ENCODE measurements at places on chromosomes 3 and 15. TPM values are rescaled to one million over a fixed set of nuclear protein-coding genes. Genes with fewer than 3 reads are reported as not detected.

DNA sequence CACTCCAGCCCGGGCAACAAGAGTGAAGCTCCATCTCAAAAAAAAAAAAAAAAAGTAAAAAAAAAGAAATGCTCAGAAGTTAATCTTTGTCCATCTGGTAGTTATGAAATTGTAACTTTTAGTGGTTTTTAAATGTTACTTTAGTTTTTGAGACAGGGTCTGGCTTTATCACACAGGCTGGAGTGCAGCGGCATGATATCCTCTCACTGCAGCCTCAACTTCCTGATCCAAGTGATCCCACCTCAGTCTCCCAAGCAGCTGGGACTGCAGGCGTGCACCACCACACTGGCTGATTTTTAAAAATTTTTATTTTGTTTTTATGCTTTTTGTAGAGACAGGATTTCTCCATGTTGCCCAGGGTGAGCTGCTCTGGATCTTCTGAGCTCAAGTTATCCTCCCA is 1.3 kb downstream of the RNU5B-1 start:
- H3K4me3 ChIP-seq: no peak overlapping the region
- H3K4me1 ChIP-seq: peaks cover 1% of the 10 kb centered on the region
- no peak for DNase-seq
- H3K27me3 ChIP-seq: no peaks in the 10 kb centered on the region
- no peak overlapping the region for H3K27ac ChIP-seq

DNA sequence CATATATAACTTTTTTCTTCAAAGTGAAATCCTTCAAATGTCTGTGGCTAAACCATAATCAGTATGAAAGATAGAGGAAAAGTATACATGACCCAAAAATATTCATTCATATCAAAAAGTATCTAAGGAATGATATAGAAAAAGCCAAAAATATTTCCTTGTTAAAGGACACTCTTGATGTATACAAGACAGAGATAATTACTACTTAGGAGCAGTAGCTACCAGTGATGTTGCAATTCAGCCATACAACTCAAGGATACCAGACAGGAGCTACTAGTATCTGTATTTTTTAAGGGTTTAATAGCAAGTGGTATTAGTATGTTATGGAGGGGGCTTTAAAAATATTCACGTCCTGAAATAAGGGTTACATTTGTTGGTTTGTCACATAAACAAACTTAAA is 37.0 kb downstream of the FBXL22 start:
- no peaks in the 10 kb centered on the region for H3K4me1 ChIP-seq
- H3K4me3 ChIP-seq: no peak overlapping the region
- no peaks in the 10 kb centered on the region for H3K27me3 ChIP-seq
- H3K27ac ChIP-seq: no peak overlapping the region
- no peaks in the 10 kb centered on the region for H3K36me3 ChIP-seq
- no peak for DNase-seq

GRCh38 chr3:95210878-95211277 is 1148.0 kb downstream of the NSUN3 start:
- H3K27ac ChIP-seq: no peak overlapping the region
- no peak overlapping the region for H3K4me3 ChIP-seq
- DNase-seq: no peak
- H3K36me3 ChIP-seq: no peaks in the 10 kb centered on the region
- H3K4me1 ChIP-seq: no peaks in the 10 kb centered on the region

DNA sequence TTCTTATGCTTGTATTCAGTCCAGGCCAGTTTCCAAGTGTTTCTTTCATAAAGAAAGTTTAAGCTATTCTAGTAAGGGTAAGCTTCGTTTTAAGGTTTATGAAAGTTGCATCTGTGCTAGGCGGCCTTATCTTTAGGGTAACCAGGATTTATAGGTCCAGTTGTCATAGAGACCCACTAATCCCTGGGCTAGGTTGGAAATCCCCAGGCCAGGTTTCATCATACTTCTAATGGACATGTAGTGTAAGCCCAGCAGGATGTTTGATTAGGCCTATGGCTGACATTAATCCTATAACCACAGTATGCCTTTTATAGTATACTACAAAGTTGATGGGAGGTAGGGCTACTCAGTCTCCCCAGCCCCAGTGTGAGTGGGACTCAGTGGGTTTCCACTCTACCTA is 312.4 kb downstream of the CACNA2D3 start:
- no peaks in the 10 kb centered on the region for H3K27me3 ChIP-seq
- no peaks in the 10 kb centered on the region for H3K4me1 ChIP-seq
- H3K36me3 ChIP-seq: no peaks in the 10 kb centered on the region
- no peak for DNase-seq

- no peak overlapping the region for H3K27ac ChIP-seq
- no peak overlapping the region for H3K4me3 ChIP-seq
- no peaks in the 10 kb centered on the region for H3K27me3 ChIP-seq
- no peaks in the 10 kb centered on the region for H3K36me3 ChIP-seq
- no peak for DNase-seq
These were observed 42.9 kb upstream of the MITF start for GRCh38 chr3:69696367-69696766.

- DNase-seq: no peak
- H3K27me3 ChIP-seq: no peaks in the 10 kb centered on the region
- H3K4me1 ChIP-seq: no peaks in the 10 kb centered on the region
- no peak overlapping the region for H3K27ac ChIP-seq
- no peak overlapping the region for H3K4me3 ChIP-seq
- no peaks in the 10 kb centered on the region for H3K36me3 ChIP-seq
These were observed 803 bp upstream of the B3GNT5 start for GRCh38 chr3:183252118-183252782.

DNA sequence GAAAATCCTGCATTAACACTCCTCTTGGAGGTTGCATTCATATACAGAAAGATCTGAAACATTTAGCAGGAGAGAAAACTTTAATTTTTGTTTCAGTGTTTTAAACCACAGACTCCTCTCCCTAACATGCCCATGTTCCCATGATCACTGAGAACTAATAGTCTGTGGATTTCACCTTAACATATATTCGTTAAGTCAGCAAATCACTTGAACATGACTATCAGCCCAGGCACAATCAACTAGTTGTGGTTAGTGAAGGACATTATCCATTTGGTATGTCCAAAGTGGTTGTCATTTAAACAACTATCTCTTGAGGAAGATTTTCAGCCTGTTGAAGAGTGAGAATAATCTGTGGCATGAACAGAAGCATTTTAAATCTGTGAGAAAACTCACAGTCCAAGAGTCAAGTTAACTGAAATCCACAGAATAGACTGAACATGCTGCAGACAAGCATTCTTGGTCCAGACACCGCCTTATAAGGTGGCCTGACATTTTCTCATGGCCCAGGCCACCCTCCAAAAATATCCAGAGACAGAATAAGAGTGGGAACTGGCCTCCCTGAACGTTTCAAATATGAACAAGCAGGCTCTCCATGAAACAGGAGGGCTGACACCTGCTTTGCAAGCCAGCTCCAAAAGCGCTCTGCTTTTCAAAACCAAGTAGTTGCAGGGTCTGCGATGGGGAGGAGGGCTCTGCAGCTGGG is 39.9 kb upstream of the ADCY5 start:
- no peak overlapping the region for H3K4me3 ChIP-seq
- no peaks in the 10 kb centered on the region for H3K27me3 ChIP-seq
- DNase-seq: no peak
- no peaks in the 10 kb centered on the region for H3K36me3 ChIP-seq
- H3K27ac ChIP-seq: no peak overlapping the region

DNA sequence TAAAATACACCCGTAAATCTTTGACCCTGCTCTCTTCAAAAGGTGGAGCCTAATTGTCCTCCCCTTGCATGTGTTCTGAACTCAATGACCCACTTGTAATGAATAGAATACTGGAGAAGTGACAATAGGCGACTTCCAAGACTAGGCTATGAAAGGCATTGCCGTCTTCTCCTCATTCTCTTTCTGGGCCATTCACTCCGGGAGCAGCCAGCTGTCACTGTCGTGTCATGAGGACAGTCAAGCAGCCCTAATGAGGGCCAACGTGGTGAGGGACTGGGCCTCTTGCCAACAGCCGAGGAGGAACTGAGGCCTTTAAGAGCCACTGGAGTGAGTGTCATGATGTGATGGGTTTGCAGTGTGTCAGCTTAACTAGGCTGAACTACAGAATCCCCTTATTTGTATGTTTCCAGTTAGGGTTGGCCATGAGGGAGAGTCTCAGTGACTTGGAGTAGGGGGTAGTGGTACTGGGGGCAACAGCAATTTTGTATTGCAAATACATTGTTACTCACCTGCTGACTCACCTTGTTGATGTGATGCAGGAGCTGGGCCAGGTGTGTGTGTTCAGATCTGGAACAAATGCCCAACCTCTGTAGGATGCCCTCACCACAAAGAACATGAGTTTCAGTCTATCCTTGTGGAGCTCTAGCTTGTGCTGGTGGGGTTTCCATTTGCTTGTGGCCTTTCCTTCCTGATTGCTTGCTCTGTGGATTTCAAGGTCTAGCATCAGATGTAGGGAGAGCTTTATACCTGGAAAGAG is 188.5 kb upstream of the PROK2 start:
- H3K4me1 ChIP-seq: no peaks in the 10 kb centered on the region
- no peaks in the 10 kb centered on the region for H3K36me3 ChIP-seq
- no peak overlapping the region for H3K4me3 ChIP-seq
- DNase-seq: no peak
- no peaks in the 10 kb centered on the region for H3K27me3 ChIP-seq

DNA sequence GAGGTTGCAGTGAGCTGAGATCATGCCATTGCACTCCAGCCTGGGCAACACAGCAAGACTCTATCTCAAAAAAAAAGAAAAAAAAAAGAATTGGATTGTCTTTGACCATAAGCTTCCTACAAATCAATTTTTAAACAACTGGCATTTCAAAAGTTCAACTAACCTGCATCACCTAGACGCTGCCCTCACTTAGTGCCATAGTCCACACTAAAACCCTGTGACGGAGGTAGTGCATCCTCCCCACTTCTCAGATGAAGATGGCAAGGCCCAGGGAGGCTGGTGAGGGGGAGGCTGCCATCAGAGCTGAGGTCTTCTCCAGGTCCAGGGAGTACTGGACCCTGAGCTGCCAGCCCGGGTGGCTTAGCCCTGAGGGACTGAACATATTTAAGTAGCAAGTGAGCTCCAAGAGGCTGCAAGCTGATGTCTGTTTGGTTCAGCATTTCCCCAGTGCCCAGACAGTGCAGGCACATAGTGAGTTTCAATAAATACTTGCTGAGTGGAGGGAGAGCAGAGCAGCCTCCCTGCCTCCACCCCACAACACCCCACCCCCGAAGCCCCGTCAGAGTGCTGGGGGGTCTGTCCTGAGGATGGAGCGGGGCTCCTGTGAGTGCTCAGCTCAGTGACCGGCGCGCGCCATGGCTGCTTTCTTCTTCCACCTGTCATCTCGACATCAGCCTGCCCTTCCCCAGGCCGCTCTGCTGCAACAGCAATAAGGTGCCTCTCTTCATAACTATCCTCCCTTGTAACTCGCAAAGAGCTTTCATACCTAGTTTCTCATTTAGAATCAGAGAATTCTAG is 52.8 kb downstream of the MGLL start:
- no peaks in the 10 kb centered on the region for H3K4me1 ChIP-seq
- H3K4me3 ChIP-seq: no peak overlapping the region
- H3K27me3 ChIP-seq: no peaks in the 10 kb centered on the region
- H3K36me3 ChIP-seq: no peaks in the 10 kb centered on the region

GRCh38 chr3:149299938-149300801 is 33.3 kb downstream of the TM4SF18 start:
- H3K4me1 ChIP-seq: peaks cover 1% of the 10 kb centered on the region
- no peak overlapping the region for H3K27ac ChIP-seq
- no peaks in the 10 kb centered on the region for H3K36me3 ChIP-seq
- H3K4me3 ChIP-seq: no peak overlapping the region

DNA sequence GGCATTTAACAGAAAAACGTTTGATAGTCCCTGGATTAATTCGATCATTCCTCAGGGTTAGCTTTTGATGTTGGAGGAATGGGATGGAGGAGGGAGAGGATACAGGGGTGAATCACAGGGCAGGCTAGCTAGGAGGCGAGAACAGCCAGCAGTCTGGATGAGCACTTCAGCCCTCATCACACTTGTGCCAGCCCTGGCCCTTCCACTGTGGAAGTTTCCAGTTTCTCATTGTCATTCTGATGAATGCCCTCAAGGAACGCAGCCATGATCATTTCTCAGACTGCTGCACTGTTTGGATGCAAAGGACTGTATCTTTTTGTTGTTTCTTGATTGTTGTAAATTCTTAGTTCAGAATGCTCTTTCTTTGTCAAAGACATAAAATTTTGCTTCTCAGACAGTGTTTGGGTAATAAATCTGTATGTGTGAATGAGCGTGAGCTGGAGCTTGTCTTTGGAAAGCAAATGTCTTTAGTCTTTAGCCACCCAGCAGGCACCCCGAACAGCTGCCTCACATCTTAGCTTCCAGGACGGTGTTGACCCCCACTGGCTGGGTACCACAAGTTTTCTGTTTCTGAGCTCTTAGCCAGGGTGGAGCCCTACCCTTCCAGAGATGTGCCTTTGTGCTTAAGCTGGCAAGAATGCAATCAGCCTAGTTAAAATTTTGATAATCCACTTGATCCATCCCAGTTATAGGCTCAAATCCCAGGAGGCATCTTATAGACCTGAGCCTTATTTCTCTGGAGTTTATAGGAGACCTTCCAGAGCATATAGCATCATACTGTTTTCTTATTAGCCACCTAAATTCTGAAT is 121.1 kb downstream of the PDCD6IP start:
- no peak overlapping the region for H3K27ac ChIP-seq
- DNase-seq: no peak
- H3K36me3 ChIP-seq: no peaks in the 10 kb centered on the region
- no peaks in the 10 kb centered on the region for H3K4me1 ChIP-seq
- H3K4me3 ChIP-seq: no peak overlapping the region

DNA sequence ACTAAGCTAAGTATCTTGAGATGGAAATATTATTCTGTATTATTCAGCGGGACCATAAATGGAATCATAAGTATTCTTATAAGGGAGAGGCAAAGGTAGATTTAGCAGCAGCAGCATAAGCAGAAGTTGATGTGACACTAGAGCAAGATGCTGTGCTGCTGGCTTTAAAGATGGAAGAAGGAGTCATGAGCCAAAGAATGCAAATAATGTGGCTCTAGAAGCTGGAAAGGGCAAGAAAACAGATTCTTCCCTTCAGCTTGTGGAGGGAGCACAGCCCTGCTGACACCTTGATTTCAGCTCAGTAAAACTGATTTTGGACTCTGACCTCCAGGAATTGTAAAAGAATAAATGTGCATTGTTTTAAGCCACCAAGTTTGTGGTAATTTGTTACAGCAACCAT is 144.2 kb upstream of the ANKRD28 start:
- DNase-seq: no peak
- no peak overlapping the region for H3K27ac ChIP-seq
- H3K4me1 ChIP-seq: no peaks in the 10 kb centered on the region
- no peaks in the 10 kb centered on the region for H3K27me3 ChIP-seq

GRCh38 chr15:80455051-80455648 is 51.0 kb downstream of the ARNT2 start:
- no peaks in the 10 kb centered on the region for H3K27me3 ChIP-seq
- H3K4me1 ChIP-seq: peaks cover 14% of the 10 kb centered on the region
- H3K27ac ChIP-seq: no peak overlapping the region
- no peak for DNase-seq
- H3K4me3 ChIP-seq: no peak overlapping the region

GRCh38 chr15:75182187-75183131 is 19.2 kb upstream of the C15orf39 start:
- H3K36me3 ChIP-seq: no peaks in the 10 kb centered on the region
- no peaks in the 10 kb centered on the region for H3K27me3 ChIP-seq
- H3K4me1 ChIP-seq: peaks cover 31% of the 10 kb centered on the region
- H3K27ac ChIP-seq: peak overlapping the region; percentile 51
- peak; percentile 28 for DNase-seq

C3orf18 gene
- total RNA-seq: 24.1 TPM

HACL1 gene
- 16.3 TPM for total RNA-seq

COPS2 gene
- 83.6 TPM for total RNA-seq

CNTN3 gene
- total RNA-seq: 12.6 TPM

LYSMD4 gene
- 8.9 TPM for total RNA-seq

All from ovary (tissue), 10 donors.